ENCODE measurements at places on chromosomes 4 and X.

DNA sequence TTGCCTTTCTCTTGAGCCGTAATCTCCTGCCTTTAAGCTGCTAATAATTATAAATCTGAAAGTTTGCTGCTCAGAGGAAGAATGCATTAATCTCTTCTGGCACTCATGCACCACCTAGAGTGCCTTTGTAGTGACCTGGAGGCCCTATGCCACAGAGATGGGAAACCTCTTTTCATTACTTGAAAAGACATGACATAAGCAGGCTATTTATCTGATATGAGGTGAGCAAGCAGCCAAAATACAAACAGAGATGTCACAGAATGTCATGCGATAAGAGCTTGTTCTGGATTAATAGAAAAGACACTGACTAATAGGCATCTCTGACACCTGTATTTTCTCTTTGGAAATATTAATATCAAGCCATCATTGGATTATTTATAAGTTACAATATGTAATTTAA, 42.3 kb downstream of the GABRB1 start:
- no peak overlapping the region for H3K27ac ChIP-seq
- no peaks in the 10 kb centered on the region for H3K4me1 ChIP-seq
- no peak overlapping the region for H3K4me3 ChIP-seq
- H3K27me3 ChIP-seq, result no peaks in the 10 kb centered on the region

- H3K4me3 ChIP-seq, result no peak overlapping the region
- no peak overlapping the region for H3K27ac ChIP-seq
- peaks cover 5% of the 10 kb centered on the region for H3K4me1 ChIP-seq
- H3K36me3 ChIP-seq, result peaks cover 10% of the 10 kb centered on the region
- no peaks in the 10 kb centered on the region for H3K27me3 ChIP-seq
Observed at GRCh38 chr4:8069102-8069752, 89.4 kb downstream of the ABLIM2 start.

DNA sequence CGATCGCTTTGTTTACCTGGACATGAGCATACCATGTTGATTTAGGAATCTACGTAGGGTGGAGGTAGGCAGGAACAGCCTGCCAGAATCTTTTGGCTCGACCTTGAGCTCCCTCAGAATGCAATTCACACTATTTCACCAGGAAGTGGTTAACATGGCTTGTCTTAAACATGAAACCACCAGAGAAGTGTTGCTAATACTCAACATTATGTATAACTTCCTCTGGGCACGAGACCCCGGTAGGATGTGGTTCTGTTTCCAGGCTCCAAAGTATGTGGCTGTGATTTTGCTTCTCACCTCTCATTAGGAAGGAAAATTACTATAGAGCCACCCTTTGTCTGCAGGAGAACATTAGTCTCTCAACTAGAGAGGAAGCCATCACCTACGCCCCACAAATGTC, 59.0 kb upstream of the VCX3B start:
- no peak overlapping the region for H3K4me3 ChIP-seq
- H3K4me1 ChIP-seq, result peaks cover 10% of the 10 kb centered on the region
- DNase-seq, result no peak
- H3K27me3 ChIP-seq, result no peaks in the 10 kb centered on the region
- H3K36me3 ChIP-seq, result no peaks in the 10 kb centered on the region

GRCh38 chr4:184388106-184388505, 86.2 kb downstream of the IRF2 start:
- H3K27ac ChIP-seq, result no peak overlapping the region
- H3K27me3 ChIP-seq, result no peaks in the 10 kb centered on the region
- H3K4me1 ChIP-seq, result peaks cover 32% of the 10 kb centered on the region
- H3K4me3 ChIP-seq, result no peak overlapping the region
- peaks cover 8% of the 10 kb centered on the region for H3K36me3 ChIP-seq

DNA sequence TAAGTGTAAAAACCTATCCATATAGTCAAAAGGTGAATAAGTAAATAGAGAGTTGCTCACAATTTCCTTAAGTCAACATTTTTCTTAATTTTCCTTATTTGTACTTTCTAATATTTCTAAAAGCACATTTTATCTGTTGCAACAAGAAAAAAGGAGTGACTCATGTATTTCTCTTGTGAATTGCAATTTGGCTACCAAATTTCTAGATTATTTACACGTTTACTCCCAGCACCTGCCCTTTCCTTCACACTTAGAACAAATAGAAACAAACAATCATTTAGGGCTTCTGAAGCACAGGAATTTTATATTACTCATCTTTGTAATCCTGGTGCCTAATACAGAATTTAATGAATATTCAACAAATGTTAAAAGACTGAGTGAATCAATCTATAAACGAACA, 22.2 kb downstream of the BTC start:
- H3K27ac ChIP-seq, result no peak overlapping the region
- DNase-seq, result no peak
- H3K27me3 ChIP-seq, result no peaks in the 10 kb centered on the region
- no peaks in the 10 kb centered on the region for H3K36me3 ChIP-seq
- no peak overlapping the region for H3K4me3 ChIP-seq
